ENCODE measurements at places on chromosomes 3 and 15. TPM values are rescaled to one million over a fixed set of nuclear protein-coding genes. Genes with fewer than 3 reads are reported as not detected.

GRCh38 chr3:94225148-94225865, 162.4 kb downstream of the NSUN3 start:
- no peaks in the 10 kb centered on the region for H3K4me1 ChIP-seq
- no peak overlapping the region for H3K4me3 ChIP-seq
- no peaks in the 10 kb centered on the region for H3K36me3 ChIP-seq

AGBL1 gene
- not detected for total RNA-seq

DNA sequence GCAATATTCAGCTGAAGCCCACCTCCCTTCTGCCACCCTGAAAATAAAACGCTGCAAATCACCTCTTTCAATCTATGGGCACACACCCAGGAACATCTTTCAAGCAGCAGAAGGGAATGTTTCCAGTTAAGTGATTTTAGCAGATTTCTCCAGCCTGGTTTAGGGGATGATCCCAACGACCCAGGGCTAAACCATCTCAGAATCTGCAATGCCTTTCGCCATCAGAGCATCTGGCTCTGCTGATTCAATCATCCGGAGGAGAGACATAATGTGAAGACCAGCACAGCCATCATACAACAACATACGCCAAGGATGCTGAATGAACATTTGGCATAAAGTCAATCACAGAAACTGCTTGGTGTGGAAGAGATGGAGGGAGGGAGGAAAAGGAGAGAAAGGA, 15.5 kb upstream of the LRRN1 start:
- no peak overlapping the region for H3K27ac ChIP-seq
- H3K4me3 ChIP-seq = no peak overlapping the region
- DNase-seq = no peak
- H3K27me3 ChIP-seq = no peaks in the 10 kb centered on the region
- H3K36me3 ChIP-seq = no peaks in the 10 kb centered on the region

GRCh38 chr3:152260026-152260425, 8.7 kb upstream of the MBNL1 start:
- peaks cover 67% of the 10 kb centered on the region for H3K36me3 ChIP-seq
- no peaks in the 10 kb centered on the region for H3K27me3 ChIP-seq

DNA sequence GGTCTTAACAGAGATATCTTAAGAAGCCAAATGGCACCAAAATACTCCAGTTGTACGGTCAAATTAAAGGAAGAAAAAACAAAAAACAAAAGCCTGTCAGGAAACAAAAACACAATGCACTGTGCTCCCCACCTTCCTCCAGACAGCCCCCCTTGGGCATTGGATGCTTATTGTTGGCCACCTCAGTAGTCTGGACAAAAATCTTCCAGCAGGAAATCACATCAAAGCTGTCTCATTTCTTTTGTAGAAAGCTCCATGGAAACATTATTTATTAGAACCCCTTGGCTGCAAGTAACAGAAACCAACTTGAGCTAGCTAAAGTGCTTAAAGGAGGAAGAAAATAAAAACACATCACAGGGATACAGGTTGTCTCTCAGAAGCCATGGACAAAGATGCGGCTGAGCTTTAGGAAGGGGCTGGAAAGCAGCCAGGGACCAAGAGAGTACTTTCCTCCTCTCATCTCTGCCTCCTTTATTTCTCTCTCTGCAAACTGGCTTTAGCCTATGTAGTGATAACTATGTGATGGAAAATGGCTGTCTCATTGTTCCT, 651.5 kb upstream of the ADAMTS9 start:
- H3K27me3 ChIP-seq = no peaks in the 10 kb centered on the region
- H3K27ac ChIP-seq = no peak overlapping the region
- no peak overlapping the region for H3K4me3 ChIP-seq
- no peaks in the 10 kb centered on the region for H3K36me3 ChIP-seq

DNA sequence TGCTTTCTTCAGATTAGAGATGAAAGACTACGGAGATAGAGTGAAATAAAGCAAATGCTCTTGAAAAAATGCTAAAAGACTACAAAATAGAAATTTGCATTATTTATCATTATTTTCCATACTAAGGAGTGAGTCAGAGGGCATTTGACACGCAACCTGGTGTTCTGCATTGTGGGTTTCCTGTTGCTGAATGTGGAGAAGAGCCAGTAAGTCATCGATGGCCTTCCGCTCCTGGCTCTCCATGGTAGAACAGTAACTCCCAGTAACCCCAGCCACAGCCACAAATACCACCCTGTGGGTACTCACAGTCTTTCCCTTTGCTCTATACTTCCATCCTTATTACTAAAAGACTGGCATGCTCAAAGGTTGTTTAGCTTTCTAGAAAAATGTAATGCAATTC, 61.5 kb downstream of the CGGBP1 start:
- peak overlapping the region; percentile 19 for H3K27ac ChIP-seq
- no peaks in the 10 kb centered on the region for H3K36me3 ChIP-seq

ZBBX gene
- total RNA-seq = not detected

- H3K4me1 ChIP-seq = peaks cover 3% of the 10 kb centered on the region
- no peaks in the 10 kb centered on the region for H3K36me3 ChIP-seq
- DNase-seq = peak; percentile 77
- H3K27ac ChIP-seq = no peak overlapping the region
- H3K27me3 ChIP-seq = peaks cover 71% of the 10 kb centered on the region
Observed at GRCh38 chr3:134308350-134308891, 57.8 kb upstream of the RYK start.

MAP6D1 gene
- 0.83 TPM for total RNA-seq

GRCh38 chr3:48084929-48085328, 68.7 kb upstream of the MAP4 start:
- no peak for DNase-seq
- H3K36me3 ChIP-seq = peaks cover 18% of the 10 kb centered on the region
- peaks cover 34% of the 10 kb centered on the region for H3K4me1 ChIP-seq

THRB gene
- not detected for total RNA-seq

Data from activated CD4-positive, alpha-beta T cell treated with anti-CD3 and anti-CD28 coated beads, Interleukin-2, amount 10 ng/mL, durations not matched to agents 7 days and 5 days (primary cell).